ENCODE measurements at places on chromosomes 1 and 21.

DNA sequence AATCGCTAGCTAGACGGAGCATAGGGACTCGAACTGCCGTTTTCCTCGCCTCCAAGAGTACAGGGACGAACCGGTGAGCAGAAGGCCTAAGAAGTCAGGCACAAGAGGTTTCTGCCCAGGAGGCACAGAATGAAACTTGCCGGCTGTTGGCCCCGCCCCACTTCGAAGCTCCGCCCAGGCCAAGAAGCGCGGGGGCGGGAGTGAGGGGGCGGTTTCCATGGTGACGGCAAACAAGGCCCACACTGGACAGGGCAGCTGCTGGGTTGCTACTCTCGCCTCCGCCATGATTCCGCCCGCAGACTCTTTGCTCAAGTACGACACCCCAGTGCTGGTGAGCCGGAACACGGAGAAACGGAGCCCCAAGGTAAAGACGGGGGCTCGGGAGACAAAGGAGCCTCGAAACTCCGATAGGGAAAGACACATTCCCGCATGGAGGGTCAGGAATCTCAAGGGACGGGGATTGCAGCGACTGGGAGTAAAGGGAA is at the start of gene DNALI1:
DNALI1 (plus strand) TSS at position 229 of the 485 bp plus-strand sequence; CDS start at position 284, 55 bp downstream.
- no peak for ATAC-seq

DNA sequence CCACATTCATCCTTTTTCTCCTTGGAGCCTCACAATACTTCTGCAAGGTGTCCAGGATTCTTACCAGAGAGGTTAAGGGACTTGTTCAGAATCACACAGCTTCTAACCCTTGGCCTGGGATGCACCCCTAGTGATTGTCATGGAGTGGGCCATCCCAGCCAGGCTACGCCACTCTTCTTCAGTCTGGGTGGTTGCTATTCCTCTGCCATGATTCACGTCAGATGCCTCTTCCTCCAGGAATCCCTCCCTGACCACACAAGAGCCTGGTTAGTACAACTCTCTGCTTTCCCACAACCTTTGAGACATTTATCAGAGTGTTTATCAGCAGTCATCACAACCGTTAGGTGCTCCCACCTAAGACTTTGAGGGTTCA is 121.8 kb downstream of the EPHB2 start:
- no peak for ATAC-seq

- no peak for ATAC-seq
Observed at GRCh38 chr1:107549152-107549810, 408.4 kb downstream of the NTNG1 start.

- ATAC-seq: no peak
Observed at GRCh38 chr1:236129306-236129705, 13.0 kb upstream of the GPR137B start.

DNA sequence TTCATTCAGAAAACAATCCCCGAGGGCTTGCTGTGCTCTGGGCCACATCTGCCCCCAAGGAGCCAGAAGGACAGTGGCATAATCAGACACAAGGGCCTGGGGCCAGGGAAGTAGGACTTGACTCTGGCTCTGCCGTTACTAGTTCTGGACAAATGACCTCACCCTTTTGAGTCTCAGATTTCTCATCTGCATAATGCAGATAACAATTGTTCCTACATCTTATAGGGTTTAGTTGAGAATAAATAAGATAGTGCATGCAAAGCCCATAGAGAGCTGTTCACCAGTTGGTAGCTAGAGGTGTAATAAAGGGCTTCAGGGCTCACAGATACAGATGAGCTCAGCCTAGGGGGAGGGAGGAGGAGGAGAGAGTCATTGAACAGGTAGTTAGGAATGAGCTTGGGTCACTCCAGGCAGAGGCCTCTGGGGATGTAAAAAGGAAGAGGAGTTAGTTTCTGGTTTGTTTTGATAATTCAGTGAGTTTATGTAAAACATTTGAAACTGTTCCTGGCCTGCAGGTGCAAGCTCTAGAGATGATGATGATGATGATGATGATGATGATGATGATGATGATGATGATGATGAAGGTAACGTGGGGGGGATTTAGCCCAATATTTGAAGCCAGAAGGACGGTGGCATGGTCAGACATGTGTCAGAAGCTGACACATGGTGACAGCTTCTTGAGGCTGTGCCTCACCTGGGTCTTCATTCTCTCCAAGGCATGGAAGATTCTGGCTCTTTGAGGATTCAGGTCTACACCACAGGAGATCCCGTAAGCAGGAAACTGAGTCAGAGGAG is 858 bp downstream of the LACTBL1 start:
- ATAC-seq: no peak

DNA sequence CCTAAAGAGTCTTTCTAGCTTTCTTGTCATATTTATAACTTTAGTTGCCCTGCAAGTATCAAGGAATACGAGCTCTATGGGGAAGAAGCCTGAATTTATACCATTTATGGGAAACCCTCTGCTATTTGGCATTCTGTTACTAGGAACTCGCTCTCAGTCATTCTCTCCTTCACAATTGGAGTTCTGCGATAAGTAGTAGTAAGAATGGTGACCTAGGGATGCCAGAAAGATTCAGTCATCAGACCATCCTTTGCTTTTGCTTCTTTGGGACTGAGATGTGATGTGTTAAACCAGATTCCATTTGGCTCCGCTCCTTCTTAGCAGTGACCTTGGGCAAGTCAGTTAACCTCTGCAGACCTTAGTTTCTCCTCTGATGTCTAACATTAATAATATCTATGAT is 256.5 kb downstream of the FGGY start:
- ATAC-seq: no peak

DNA sequence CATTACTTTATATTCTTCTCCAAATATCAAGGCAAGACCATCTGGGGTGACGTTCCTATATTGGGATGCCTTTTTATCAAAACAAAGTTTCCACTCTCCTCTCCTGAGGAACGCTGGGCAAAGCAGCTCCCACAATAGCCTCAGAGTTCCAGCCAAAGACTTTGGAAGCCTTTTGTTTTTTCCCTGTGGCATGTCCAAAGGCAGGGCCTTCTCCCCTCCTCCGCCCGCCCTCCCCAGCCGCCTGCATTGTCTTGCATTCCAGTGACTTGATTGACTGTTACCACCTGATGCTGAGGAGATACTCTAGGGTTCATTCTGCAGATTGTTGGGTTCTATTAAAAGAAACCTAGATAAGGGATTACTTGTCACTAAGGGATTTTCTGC is 43.5 kb downstream of the PROX1 start:
- no peak for ATAC-seq

DNA sequence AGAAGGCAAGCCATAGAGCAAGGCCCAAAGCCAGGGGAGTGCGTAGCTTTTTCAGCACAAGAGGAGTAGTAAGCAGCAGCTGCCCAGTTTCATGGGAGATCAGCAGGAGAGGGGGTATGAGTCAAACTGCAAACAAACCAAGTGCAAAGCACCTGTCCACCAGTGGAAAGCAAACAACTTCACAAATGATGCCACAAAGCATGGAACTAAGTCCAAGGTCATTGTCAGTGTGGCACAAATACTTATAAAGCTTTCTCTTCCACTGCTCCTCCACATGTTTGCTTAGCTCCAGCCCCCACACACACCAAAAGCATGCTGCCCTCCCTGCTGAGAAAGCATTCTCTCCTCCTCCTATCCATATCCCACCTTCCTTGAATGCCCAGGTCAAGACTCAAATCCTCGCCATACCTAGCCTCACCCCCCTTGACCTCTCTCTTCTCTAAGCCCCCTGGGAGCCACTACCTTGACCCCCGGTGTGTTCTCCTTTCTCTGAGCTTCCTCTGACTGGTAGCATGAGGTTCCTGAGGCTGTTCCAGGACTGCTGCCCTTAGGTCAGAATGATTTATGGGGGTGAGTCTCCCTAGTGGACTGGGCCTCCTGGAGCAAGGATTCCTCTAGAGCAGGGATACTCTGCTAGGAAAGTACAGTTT is 70.4 kb downstream of the DMAP1 start:
- ATAC-seq: no peak

DNA sequence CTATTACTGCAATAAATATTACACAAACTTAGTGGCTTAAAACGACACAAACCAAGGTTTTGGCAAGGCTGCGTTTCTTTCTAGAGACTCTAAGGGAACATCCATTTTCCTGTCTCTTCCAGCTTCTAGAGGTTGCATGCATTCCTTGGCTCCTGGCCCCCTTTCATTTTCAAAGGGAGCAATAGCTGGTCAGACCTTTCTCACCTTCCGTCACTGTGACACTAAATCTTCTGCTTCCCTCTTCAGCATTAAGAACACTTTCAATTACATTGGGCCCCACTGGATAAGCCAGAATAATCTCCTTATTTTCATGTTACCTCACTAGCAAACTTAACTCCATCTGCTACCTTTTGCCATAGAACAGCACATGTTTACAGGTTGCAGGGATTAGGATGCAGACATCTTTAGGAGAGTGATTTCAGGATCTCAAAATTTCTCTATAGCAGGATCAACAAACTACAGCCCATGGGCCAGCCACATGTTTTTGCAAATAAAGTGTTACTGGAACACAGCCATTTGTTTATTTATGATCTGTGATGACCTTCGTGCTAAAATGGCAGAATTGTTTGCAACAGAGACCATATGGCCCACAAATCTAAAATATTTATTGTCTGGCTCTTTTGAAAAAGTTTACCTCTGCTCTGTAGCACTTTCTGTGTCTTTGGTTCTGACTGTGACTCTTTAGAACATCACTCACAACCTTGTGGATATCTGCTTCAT is 221.5 kb upstream of the SGIP1 start:
- ATAC-seq: no peak

DNA sequence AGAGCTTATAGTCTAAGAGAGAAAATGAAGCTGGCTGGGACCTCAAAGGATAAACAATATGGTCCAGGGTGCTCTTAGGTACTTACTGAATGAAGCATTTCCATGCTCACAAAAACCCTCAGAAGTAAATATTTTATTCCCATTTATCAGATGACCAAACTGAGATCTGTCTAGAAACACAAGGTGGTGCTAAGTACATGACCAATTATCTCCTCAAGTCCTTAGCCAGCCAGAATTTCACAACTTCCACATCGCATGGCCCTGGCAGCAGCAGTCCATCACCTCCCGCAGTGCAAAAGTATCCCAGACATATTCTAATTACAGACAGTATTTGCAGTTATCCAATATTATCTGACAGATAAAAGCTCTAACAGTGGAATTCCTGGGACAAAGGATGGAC is 321.7 kb upstream of the PROX1 start:
- no peak for ATAC-seq

- peak; percentile 76 for ATAC-seq
Observed at GRCh38 chr21:41361786-41362604, at the start of gene MX2. TSS of gene MX2 (plus strand) at chr21:41362027. CDS start at chr21:41376907, 14,880 bp downstream.

DNA sequence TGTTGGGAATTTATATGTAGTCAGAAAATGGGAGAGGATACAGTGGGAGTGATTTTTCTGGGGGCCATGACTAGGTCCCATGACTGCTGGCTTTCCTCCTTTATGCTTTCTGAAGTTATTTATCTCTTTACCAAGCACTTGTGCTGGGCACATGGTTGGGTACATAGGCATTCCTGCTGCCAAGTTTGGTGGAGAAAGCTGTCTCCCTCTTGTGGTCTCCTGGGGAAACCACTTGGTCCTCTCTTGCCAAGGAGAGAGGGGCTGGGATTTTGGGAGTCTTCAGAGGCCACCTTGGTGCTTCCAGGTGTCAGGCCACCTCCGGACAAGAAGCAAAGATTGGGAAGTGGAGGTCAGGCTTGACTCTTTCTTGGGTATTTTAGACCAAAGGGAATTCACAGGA is 120.2 kb upstream of the KCNE2 start:
- ATAC-seq: no peak

- no peak for ATAC-seq
Observed at GRCh38 chr1:221268295-221268694, 389.1 kb downstream of the HLX start.

DNA sequence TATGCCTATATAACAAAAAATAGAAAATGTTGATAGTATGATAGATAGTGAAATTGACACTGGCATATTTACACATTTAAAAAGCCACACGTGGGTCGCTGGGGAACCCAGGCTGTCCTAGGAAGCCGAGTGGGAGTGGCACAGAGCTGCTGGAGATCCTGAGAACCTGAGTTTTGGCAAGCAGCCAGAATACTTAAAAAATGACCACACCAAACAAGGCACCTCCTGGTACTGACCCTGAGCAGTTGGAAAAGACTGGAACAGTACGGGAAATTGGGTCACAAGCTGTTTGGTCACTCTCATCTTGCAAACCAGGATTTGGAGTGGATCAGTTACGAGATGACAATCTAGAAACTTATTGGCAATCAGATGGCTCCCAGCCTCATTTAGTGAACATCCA is 111.5 kb downstream of the ZFYVE9 start:
- no peak for ATAC-seq

- ATAC-seq: no peak
Observed at GRCh38 chr1:216883518-216883917, 160.3 kb upstream of the ESRRG start.

DNA sequence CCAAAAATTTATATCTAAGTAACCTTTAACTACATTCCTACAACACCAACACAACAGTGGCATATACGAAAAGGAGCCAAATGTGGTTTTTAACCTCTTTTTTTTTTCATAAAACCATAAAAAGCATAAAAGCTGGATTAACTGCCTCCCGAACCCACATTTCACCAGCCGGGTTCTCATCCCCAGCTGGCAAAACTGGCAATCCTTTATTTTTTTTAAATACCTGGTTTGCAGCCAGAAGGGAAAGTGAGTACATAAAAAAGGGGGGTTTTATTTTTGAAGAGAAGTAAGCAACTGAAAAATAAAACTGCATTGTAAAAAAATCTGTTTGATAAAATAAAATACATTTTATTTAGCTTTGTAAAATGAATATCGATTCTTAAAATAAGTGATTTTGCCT is 295.4 kb downstream of the AKT3 start:
- ATAC-seq: no peak

- no peak for ATAC-seq
Observed at GRCh38 chr1:226443033-226443432, 35.1 kb upstream of the PARP1 start.

DNA sequence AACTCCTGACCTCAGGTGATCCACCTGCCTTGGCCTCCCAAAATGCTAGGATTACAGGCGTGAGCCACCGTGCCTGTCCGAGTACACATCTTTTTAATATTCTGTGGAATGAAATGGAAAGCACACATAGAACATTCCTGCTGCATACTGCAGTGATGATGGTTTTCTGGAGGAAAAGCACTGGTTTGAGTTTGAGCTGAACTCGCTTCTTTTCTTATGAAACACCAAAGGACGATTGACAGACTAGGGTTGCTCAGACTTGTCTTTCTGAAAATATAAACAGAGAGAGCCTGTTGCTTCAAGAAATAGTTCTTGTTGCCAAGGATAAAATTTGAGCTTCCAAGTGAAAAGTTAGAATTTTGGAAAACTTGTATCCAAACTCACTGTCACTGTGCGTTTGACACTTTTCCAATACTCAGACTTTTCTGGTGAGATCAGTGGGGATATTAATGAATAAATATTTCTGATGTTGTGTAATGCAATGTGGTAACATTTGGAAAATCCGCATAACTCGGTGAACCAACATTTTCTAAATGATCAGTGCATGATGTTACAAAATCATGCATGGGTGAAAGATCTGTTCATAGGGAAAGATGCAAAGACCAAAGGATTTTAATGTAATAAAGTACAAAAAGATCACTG is 15.0 kb upstream of the ERMAP start:
- no peak for ATAC-seq

GRCh38 chr1:4173731-4174130 is 273.7 kb upstream of the C1orf174 start:
- no peak for ATAC-seq
